Globus pallidus (tissue), 1 donor: ENCODE measurements at places on chromosomes 13 and 19.

DNA sequence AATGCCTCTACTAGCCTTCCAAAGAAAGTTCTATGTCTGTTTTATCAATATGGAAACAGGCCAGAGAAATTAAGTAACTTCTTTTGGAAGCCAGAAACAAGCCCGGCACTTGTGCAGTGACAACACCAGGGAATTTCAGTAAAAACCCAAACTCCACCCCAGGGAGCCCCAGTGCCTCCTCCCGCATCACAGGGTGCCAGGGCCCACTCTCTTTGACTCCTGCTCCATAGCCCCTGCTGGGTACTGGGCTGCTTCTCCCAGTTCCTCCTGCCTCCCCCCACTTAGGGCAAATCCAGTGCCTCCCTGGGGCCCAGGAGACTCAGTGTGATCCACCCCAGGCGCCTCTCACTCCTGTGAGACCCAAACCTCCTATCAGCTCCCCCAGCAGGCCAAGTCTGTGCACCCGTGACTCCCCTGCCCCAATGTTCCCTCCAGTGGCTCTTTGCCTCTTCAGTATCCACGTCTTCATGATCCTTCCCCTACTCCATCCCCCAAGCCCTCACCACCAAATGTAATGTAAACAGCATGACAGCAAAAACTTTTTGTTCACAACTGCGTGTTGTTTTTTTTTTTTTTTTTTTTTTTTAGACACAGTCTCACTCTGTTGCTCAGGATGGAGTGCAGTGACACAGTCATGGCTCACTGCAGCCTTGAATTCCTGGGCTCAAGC is 2.3 kb upstream of the FFAR3 start:
- no peak for DNase-seq

DNA sequence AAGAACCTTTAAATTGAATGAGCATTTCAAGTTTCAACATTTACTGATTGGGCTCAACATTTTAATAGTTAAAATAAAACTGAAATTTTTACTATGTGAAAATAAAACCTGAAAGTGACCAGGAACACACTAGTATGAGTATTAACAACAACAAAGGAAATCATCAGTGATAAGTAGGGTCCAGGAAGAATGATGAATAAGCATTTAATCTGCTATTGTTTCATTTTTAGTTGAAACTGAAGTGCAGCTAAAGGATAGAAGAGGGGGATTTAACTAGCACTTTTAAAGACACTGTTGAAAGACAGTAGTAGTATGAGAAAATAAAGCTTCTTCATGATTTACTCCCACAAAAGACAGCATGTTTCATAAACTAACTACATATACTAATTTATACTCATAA is 250.9 kb upstream of the IPO5 start:
- DNase-seq, result no peak

GRCh38 chr13:30880856-30881155 is 25.3 kb upstream of the MEDAG start:
- DNase-seq, result no peak

GRCh38 chr13:67229481-67230403 is at the start of gene PCDH9:
PCDH9 (minus strand) TSS chr13:67230336; CDS start chr13:67228440, 1,896 bp downstream.
- no peak for DNase-seq

DNA sequence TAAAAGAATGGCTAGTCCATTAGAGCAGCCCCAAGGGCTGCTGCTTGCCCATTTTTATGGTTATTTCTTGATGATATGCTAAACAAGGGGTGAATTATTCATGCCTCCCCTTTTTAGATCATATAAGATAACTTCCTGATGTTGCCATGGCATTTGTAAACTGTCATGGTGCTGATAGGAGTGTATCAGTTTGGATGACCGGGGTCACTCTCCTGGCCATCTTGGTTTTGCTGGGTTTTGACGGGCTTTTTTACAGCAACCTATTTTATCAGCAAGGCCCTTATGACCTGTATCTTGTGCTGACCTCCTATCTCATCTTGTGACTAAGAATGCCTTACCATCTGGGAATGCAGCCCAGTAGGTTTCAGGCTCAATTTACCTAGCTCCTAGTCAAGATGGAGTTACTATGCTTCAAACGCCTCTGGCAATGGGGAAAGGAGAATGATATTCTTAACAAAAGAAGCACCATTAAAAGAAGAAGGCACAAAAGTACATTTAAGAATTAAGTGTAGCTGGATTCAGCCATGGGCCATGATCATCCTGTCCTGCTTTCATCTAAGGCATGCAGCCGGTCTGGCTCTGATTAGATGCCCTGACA is 1156.0 kb downstream of the PCDH9 start:
- no peak for DNase-seq

GRCh38 chr13:102774591-102775520 is 1.3 kb upstream of the TEX30 start:
- no peak for DNase-seq

DNA sequence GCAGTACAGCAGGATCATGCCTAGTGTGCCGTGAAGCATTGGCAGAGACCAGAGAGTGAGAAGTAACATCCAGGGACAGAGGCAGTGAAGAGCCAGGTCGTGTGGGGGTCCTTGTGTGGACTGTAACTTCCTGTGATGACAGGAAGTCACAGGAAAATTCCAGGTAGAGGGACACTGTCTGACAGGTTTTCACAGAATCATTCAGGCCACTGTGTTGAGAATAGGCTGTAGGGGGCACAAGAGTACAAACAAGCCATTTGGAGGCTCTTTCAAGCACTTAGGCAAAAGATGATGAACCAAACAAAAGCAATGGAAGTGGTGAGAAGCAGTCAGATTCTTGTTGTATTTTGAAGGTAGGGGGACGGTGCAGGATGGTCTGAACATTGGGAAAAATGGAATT is 46.4 kb downstream of the N4BP2L1 start:
- peak; percentile 54 for DNase-seq

- DNase-seq, result no peak
Measured at GRCh38 chr13:25867038-25867437, 184.8 kb downstream of the SHISA2 start.
